ENCODE measurements at places on chromosomes 2 and 18.

DNA sequence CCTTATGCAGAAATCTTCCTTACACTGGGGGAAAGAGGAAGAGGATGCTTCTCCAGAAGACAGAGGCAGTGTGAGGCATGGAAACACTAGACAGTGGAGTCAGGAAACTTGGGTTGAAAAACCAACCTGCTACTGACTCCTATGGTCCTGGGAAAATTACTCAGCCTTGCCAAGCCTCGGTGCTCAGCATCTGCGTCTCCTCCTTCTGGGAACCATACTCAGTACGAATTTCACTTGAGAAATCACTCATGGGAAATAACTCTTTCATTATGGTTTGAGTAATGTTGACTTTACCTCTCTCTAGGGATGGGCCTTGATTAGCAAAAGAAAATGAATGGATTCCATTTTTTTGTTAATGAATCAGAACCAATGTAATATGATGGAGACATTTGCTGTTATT is 96.5 kb downstream of the KCNE4 start:
- no peak for DNase-seq

DNA sequence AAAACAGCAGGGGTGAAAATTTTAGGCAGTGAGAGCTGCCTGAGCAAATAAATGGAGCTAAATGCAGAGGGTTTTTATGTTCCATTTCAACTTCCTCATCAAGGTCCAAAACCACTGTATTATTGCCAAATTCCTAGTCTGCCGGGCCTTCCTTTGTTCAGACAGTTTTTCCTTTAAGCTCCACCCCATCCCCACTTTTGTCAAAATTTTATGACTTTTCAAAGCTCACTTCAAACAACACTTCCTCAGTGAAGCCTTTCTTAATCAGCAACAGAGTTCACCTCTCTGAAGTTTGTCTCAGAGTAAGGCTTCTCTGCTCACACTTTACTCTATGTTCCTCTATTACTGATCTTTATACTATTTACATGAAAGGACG is 81.3 kb downstream of the CERKL start:
- DNase-seq, result no peak

- no peak for DNase-seq
Measured at GRCh38 chr2:157899125-157899839, 23.2 kb upstream of the ACVR1 start.

- DNase-seq, result no peak
Measured at GRCh38 chr2:226190479-226191252, 609.0 kb downstream of the IRS1 start.

Data from amniotic epithelial cell (primary cell).